ENCODE measurements at places on chromosomes 2 and 18.
A peak's percentile ranks its signal among the peaks of the same experiment; 100 is the strongest.

DNA sequence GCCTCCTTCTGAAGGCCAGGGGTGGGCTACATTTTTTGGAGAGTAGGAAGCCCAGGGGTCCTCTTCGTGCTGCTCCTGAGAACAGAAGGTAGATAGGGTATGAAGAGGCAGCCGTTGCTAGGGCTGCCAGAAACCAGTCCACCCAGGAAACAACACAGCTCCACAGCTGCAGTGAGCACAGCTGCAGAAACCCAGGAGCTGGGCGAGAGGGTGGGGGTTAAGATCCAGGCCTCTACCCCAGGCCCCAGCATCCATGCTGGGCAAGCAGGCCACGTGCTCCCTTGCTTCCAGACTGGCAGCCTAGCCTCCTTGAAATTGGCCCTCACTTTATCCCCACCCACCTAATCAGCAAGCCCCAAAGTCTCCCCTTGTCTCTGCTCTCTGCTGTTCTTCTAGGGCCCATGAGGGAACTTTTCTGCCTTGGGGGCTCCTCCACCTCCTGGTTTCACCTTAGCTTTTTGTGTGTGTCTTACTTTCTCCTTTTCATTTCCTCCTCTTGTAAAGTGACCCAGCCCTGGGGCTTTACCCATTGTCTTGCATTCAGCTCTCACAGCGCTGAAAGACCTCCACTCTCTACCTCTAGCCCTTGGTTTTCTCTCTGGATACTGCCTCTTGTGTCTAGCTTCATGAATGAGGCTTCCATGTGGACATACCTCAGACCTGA lies 30.7 kb downstream of the STON1 start:
- no peak for DNase-seq

GRCh38 chr2:223459328-223459939 lies 142.7 kb downstream of the SCG2 start:
- no peak for DNase-seq

DNA sequence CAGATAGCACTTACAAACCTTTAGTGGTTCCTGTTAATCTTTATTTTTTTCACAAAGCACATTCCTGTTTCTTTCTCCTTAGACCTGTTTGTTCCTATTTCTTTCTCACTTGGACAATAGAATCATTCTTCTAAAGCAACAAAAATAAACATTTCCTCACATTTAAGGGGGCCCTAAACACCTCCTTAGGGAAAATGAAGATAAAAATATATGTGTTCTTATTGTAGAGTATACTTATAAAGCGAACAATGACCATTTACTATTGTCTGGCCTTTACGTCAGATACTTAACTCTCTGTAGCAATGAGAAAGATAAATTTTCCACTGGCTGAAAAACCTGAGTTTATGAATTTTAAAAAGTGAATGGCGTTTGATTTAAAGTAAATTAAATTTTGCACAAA lies 234.6 kb downstream of the TCF4 start:
- no peak for DNase-seq

GRCh38 chr2:181857483-181857882 lies 34.0 kb upstream of the ITPRID2 start:
- no peak for DNase-seq

GRCh38 chr2:167935803-167936110 lies 311.6 kb downstream of the STK39 start:
- DNase-seq: no peak

DNA sequence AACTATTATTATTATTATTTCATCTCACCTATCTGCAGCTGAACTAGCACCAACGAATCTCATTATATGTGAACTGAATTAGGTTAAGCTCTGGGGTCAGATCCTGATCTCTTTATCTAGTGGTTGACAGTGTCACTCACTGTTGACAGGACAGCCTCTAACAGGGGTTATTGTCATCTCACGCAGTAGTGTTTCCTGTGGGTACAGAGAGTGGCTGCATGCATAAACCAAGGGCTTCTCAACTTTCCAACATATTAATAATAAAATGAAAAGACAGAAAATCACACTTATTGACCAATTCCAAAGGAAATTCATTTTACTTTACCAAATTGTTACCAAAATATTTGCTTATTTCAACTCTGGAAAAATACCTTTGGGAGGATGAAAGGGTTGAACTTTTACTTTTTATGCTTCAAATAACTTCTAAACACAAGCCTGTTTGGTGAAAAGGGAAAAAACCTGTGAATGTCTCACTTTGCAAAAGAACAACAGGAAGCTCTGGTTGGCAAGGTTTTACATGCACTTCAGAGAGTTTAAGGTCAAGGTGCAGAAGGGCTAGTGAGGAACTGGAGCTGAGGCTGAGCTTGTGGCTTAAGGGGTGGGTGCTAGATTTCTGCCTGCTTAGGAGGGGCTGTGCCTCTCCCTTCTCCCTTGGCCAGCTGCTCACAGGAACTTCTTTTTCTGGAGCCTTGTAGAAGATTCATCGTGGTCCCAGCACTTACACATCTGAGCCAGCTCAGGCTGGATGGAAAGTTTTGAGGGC lies 72.6 kb downstream of the CTAGE1 start:
- DNase-seq: no peak

GRCh38 chr2:180678625-180678972 lies 301.8 kb upstream of the UBE2E3 start:
- DNase-seq: no peak

DNA sequence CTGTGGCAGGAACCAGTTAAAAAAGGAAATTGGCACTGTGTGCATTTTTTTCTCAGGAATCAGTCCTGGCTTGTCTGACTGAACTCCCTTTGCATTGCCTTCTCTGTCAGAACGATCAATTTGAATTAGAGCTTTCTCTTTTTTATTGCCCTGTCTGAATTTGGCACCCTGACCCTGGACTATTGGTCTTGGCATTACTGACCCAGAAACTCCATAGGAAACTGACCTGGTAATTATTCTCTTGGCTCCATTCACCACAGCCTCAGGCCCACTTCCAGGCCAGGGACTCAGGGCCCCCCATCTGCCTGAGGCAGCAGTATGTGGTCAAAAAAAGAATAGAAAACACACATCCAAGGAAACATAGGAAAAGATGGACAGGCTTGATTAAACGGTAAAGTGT lies 32.0 kb upstream of the CCDC88A start:
- no peak for DNase-seq

- DNase-seq: no peak
These were observed 360.0 kb upstream of the RAB6C start for GRCh38 chr2:129619471-129619870.

GRCh38 chr2:196066291-196067087 lies 2.1 kb downstream of the DNAH7 start:
- no peak for DNase-seq

DNA sequence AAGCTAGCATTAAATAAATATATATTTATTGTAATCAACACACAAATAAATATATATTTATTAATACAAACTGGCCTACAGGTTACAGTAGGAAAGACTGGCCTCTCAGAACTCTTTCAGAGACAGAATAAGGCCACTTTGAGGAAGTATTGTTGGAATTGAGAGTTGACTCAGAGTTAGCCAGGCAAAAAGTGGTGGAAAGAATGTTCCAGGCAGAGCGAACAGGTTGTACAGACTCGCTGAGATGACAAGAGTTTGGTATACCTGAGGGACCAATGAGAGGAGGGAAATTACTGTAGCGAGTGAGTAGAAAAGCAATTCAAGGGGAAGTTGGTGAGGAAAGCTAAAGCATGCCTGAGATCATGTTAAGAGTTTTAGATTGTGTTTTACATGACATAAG lies 19.0 kb upstream of the XDH start:
- DNase-seq: no peak

GRCh38 chr18:41022484-41022883 lies 932.5 kb upstream of the PIK3C3 start:
- no peak for DNase-seq

GRCh38 chr2:240728827-240729226 lies 37.2 kb downstream of the AQP12A start:
- DNase-seq: no peak

GRCh38 chr18:33826151-33826550 lies 248.1 kb downstream of the ASXL3 start:
- no peak for DNase-seq

DNA sequence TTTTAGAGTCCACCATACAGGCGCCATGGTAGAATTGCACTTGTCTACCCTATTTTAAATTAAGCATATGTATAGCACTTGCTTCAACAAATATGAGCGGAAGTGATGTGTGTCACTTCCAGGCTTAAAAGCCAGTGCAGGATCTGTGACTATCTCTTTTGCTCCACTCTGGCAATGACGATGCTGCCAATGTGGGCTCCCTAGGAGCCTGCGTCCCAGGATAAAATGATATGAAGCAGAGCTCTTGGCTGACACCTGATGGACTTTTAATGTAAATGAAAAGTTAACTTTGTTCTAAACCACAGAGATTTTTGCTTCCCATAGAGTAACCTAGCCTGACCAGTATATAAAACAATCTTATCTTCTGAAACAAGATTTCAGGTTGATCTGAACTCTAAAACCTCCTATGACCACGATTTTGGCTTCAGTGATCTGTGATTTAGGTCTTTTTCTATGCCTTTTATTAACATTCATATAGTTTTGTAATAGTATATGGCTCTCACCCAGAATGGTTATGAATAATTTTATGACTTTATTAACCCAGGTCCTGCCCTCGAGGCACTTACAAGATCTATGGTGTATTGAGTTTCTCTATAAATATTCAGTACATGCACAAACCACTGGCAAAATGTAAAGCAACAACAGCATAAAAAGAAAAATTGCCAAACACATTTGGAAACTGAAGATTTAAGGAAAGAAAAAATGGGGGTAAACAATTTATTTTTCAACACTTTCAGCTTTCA lies 422.5 kb upstream of the PIK3C3 start:
- DNase-seq: no peak

DNA sequence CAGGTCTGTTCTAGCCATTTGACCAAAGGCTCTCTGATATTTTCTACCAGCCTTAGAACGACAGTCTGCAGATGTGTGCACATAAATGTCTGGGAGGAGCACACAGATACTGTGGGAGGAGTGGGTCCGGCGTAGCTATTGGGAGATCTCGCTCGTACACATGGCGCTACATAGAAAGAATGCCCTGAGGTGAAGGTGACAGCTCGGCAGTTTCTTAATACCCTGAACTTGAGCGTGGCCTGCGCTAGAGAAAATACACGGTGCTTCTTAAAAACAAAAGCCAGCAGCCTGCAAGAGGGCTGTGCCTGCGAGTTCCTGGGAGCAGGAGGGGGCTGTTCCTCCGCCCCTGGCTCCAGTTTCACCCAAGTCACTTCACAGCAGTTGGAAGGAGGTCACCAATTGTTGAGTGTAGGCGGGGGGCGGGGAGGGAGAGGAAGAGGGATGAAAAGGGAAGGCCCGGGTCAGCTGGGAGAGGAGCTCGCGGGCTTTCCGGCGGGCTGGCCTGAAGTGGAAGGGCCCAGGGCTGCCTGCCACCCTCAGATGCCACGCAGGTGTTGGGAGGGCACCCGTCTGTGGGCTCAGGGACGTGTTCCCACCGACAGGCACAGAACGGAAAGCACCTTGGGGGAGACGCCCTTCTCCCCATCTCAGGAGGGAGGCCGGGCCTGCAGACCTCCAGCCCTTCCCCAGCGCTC lies 124.7 kb upstream of the ZNF516 start:
- no peak for DNase-seq

GRCh38 chr2:190550137-190550536 lies 15.6 kb upstream of the NEMP2 start:
- DNase-seq: no peak

GRCh38 chr2:182682210-182682609 lies 33.8 kb upstream of the DNAJC10 start:
- no peak for DNase-seq

DNA sequence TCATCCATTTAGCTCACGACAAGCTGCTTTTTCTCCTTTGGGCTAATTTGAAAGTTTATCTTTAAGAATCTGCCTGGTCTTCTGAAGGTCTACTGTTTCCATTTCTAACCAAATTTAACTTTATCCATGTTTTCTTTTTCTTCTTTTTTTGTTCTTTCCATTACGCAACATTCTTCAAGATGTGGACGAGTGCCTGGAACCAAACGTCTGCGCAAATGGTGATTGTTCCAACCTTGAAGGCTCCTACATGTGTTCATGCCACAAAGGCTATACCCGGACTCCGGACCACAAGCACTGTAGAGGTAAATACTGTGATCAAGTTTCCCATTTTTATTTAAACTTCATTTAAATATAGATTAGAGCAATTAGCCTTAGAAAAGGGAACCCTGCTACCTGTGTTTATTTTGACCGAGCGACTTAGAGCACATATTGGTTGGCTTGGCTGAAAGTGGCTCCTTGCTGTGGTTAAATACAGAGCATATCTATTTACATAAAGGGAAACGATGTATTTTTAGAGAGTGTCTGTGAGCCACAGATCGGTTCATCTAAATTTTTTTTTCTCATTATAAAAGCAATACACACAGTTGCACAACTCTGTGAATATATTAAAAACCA lies 183.4 kb upstream of the RASGRP3 start:
- DNase-seq: no peak

- DNase-seq: no peak
These were observed 108.5 kb downstream of the TMEM18 start for GRCh38 chr2:568639-569235.

GRCh38 chr18:28802546-28802945 lies 625.6 kb upstream of the CDH2 start:
- no peak for DNase-seq

DNA sequence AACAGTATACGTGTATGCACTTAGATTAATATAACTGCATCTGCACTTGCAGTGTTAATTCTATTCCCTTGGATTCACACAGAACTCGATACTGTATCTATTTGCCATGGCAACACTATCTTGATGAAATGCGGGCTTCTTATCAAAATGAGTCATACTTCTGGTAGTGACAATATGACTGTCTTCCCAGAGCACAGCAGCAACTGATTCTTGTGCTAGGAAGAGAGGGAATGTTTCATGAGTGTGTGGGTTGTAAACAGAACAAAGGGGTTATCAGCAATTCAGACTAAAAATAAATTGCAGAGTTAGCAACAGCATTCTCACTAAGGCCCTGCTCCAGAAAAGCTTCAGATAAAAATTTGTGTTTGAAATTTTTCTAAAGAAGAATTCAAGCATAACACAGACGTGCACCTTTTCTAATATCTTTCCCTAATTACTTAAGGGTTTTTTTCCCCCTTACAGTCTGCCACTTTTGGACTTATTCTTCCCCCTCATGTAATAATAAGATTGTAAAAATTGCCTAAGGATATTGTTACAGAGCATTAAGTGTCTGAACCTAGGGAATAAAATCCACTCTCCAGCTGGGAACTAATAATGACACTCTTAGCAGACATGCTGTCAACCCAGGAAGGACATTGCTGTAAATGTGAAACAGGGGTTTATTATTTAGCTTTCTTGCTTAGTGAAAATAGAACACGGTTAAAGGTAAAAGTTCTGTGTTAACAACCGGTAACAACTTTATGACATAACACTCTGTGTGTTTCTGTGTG lies 99.9 kb upstream of the SLC38A11 start:
- no peak for DNase-seq

- peak; percentile 91 for DNase-seq
These were observed 28.9 kb downstream of the IL1R2 start for GRCh38 chr2:102020596-102021170.

GRCh38 chr2:236190674-236191073 lies 22.5 kb upstream of the GBX2 start:
- DNase-seq: no peak

GRCh38 chr2:69770193-69770702 lies 28.3 kb downstream of the ANXA4 start:
- no peak for DNase-seq
